ENCODE measurements at places on chromosomes 1 and 21.

- no peak for DNase-seq
Measured at GRCh38 chr1:117674521-117675400, 68.9 kb downstream of the TENT5C start.

GRCh38 chr21:38447611-38448010 is 50.7 kb downstream of the ERG start:
- DNase-seq: no peak

DNA sequence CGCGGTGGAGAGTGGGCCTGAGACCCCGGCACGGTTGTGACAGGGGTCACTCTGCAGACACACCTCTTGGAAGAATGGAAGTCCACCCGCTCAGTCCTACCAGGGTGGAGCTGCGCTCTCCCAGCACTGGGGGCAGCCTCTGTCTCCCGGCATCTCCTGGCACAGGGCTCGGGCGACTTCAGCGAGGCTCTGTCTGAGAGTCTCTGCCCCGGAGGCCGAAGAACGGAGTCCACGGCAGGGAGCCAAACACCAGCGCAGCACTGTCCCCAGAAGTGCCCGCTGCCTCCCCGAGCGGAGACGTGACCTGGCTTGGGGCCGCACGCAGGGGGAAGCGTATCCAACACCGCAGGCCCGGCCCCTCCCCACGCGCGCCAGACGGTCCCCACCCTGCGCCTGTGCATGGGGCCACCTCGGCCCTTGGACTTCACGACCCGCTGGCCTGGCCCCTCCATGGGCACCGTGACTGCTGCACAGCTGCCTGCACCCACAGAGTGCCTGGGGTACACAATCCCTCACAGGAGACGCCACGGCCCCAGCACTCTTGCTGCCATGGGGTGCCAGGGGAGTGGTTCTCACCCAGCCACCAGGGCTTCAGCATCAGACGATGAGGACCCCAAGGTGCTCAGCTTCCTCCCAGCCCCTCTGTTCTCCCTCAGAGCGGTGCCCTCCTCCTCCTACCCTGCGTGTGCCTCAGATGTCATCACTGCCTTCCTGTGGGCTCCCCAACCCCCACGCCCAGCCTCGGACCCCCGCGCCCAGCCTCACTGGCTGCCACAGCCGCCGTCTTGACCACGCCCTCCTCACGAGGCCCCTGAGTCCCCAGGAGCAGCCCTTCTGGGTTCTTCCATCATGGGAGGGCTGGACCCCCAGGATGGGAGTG is 14.9 kb upstream of the RNF223 start:
- DNase-seq: no peak

DNA sequence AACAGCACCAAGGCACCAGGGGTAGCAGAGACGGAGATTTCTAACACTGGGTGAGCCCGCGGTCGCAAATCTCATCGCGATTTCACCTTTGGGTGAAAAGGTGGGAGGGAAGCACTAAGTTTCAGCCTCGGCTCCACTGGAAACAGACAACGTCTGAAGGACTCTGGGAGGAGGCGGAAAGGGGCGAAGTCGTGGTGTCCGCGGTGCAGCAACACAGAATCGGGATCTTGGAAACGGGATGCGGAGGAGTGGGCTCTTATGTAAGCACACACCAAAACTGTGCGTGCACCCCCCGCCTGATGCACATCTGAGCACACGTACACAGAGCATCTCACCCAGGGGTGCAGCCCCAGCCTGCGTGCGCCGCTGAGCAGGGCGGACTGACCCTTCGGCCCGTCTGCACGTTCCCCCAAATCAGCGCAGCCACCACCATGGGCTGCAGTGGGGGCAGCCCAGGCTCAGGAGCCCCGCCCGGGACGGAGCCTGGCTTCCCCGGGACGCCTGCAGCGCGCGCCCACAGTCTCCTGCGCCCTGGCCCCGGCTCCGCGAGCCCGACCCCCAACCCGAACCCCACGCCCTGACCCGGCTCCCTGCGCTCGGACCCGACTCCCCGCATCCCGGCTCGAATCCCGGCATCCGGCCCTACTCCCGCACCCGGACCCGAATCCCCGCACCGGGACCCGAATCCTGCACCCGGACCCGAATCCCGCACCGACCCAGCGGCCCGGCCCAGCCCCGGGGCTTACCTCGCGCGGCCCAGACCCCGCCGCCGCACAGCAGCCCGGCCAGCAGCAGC is 670 bp downstream of the CLSTN1 start:
- no peak for DNase-seq

GRCh38 chr1:209772126-209772525 is 12.2 kb downstream of the C1orf74 start:
- DNase-seq: no peak

GRCh38 chr1:3153902-3154795 is 85.1 kb downstream of the PRDM16 start:
- DNase-seq: no peak

- no peak for DNase-seq
Measured at GRCh38 chr21:14617871-14618270, 71.8 kb upstream of the SAMSN1 start.
